Fibroblast of skin of right quadriceps (primary cell): ENCODE measurements at places on chromosomes 12 and 14.

GRCh38 chr14:81303258-81303935 is 82.6 kb upstream of the GTF2A1 start:
- no peak for DNase-seq

- no peak for DNase-seq
Measured at GRCh38 chr14:74401504-74402241, 24.3 kb downstream of the SYNDIG1L start.

GRCh38 chr12:61654698-61655097 is 605.5 kb upstream of the USP15 start:
- no peak for DNase-seq

- peak; percentile 50 for DNase-seq
Measured at GRCh38 chr14:105419195-105420091, at the start of gene MTA1. TSS of gene MTA1 (plus strand) at chr14:105419827. CDS start at chr14:105420036, 209 bp downstream.

DNA sequence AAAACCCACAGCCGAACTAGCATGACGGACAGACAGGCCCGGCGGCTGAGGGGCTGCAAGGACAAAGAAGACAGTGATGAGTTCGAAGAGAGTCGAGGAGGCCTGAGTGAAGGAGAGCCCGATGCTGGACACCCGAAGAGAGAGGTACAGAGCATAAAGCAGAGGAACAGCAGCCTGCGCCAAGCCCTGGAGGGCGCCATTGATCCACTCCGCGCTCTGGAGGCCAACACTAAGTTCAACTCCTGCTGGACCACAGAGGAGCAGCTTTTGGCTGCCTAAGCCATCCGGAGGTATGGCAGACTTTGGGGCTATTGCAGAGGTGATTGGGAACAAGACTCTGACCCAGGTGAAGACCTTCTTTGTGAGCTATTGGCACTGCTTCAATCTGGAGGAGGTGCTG is 7.8 kb upstream of the PLXNC1 start:
- DNase-seq: no peak

DNA sequence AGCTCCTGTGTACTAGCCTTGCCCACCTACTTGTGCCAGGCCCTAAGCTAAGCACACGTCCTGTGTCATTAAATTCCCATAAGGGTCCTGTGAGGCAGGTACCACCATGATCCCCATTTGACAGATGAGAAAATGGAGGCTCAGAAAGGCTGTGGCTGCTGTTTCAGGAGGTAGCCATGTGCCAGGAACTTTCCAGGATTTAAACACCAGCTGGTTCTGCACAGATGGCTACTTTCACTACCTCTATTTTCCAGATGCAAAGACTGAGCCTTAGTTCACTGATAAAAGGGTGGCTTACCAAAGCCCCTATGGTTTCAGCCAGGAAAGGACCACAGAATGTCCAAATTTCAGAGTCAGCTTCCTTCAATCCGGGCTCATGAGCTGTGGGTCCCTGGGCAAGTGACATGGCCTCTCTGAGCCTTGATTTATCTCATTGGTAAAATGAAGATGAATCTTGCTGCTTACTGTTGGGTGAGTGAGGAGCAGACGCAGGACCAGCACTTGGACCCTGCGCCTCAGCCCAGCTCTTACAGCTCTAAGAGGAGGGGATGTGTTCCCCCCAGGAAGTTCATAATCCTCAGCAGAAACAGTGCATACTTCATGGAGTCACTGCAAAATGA is 23.5 kb downstream of the CMKLR1 start:
- DNase-seq: no peak

GRCh38 chr14:62854951-62855350 is 190.3 kb downstream of the KCNH5 start:
- no peak for DNase-seq

DNA sequence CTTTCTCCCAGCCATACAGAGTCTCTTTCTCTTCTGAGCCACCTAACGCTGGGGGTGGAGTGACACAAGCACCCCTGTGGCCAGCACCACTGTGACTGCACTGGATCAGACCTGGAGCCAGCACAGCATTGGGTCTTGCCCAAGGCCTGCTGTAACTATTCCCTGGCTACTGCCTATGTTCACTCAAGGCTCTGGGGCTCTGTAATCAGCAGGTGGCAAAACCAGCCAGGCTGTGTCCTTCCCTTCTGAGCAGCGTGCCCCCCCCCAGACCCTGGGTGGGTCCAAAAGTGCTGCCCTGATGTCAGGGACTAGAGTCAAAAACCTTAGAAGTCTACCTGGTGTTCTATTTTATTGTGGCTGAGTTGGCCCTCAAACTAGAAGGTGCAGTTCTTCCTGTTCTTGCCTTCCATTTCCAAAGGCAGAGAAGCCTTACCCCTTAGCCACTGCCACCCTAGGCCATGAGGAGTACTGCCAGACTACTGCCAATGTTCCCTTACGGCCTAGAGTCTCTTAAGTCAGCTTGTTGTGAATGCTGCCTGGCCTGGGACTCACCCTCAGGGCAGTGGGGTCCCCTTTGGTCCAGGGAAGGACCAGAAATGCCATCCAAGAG is 49.9 kb downstream of the PELI2 start:
- no peak for DNase-seq

DNA sequence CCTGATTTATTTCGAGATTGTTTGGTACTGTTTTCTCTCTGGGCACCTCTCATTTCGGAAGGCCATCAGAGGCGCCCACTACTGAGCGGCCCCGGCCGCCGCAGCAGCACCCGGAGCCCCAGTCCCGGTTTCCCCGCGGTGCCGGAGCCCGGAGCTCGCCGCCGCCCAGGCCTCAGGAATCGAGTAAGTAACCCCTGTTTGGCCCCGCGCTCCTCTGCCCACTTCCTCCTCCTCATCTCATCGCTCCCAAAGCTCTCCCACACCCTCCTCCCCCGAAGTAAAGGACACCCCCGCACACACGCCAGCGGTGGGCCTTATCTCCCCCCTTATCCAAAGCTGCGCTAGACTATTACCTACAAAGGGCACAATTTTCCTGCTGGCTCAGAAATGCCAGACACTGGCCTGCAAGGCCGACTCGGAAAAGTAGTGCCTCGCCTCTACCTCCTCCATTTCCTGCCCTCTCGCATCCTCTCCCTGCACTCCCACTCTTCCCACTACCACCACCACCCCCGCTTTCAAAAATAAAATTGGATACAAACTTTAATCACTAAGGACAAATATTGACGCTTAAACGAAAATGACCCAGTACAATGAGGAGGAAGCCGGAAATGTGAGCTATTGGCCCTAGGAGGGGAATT is 637 bp upstream of the FOXG1 start:
- peak; percentile 17 for DNase-seq

DNA sequence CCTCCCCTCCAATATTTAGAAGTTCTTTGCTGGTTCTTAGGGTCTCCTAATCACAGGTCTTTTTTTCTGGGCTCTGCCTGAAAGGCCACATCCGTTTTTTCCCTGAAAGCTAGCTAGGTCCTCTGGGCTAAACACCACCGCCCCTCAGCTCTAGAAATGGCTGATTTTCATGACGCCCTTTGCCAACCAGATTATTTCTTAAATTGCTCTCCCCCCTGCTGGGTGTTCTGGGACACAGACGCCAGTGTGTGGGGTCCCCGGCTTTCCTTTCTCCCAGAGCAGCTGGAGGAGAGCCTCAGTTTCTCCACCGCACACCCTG is 45.3 kb upstream of the ATP23 start:
- peak; percentile 63 for DNase-seq

DNA sequence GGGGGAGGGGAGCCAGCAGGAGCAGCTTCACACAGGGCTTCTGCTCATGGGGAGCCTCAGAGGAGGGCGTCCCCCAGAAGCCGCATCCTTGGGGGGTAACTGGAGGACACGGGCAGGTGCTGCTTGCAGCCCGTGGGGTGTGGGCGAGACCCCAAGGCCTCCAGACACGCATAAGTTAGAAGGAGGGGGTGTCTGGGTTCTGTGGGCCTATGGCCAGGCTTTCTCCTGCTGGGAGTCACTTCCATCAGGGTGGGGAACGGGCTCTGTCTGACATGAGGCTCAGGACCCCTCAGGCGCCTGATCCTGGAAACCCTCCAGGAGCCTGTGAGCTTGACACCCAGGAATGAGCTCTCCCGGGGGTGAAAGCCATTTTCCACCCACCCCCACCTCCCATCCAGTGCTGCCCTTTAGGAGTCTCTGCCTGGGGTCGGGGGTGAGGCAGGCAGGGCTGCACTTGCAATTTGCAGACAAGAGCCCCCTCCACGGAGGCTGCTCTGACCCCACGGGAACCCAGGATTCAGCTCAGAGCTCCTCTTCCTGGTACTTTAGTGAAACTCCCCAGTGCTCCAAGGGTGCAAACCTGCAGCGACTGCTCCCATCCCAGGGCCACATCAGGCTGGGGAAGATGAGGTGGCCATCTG is 325.7 kb downstream of the ADGRD1 start:
- DNase-seq: no peak

- DNase-seq: peak; percentile 57
Measured at GRCh38 chr12:58916161-58916621, 4.1 kb downstream of the LRIG3 start.

DNA sequence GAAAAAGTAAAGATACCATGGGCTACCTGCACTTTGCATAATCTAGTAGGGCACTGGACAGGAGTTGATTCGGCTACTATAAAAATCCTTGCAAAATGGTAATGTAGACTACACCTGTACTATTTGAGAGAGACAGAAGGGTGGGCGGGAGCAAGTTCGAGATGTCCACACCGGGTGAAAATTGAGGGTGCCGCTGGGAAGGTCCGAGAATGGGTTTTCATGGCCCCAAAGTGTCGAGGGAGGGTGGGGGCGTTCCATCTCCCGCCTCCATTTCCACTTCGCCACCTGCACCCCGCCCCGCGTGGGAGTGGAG is 648 bp downstream of the SNX6 start:
- no peak for DNase-seq

GRCh38 chr12:67193704-67194103 is 75.5 kb upstream of the CAND1 start:
- DNase-seq: peak; percentile 30

GRCh38 chr12:121766290-121767039 is 27.0 kb downstream of the RHOF start:
- no peak for DNase-seq

- no peak for DNase-seq
Measured at GRCh38 chr12:57770734-57771133, 1.2 kb downstream of the METTL1 start.

GRCh38 chr12:28237423-28237822 is 47.2 kb downstream of the CCDC91 start:
- DNase-seq: no peak

- peak; percentile 43 for DNase-seq
Measured at GRCh38 chr12:76462668-76463224, 96.8 kb downstream of the OSBPL8 start.

DNA sequence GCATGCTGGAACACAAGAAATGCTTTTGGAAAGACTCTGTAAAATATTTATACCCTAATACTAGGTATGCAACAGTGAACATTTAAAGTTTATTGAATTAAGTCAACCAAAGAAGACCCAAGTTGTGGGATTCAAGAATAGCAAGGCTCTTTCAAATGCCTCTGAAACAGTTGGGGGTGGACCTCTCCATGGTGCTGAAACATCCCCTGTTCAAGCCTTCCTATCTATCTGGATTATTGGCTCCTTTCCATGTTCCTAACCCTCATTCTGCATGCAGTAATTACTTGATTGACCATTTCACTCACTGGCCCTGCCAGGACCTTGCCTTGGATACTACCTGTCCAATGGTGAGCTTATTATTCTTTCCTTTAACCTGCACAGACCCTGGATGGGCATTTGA is 349.7 kb downstream of the NRXN3 start:
- DNase-seq: peak; percentile 9

DNA sequence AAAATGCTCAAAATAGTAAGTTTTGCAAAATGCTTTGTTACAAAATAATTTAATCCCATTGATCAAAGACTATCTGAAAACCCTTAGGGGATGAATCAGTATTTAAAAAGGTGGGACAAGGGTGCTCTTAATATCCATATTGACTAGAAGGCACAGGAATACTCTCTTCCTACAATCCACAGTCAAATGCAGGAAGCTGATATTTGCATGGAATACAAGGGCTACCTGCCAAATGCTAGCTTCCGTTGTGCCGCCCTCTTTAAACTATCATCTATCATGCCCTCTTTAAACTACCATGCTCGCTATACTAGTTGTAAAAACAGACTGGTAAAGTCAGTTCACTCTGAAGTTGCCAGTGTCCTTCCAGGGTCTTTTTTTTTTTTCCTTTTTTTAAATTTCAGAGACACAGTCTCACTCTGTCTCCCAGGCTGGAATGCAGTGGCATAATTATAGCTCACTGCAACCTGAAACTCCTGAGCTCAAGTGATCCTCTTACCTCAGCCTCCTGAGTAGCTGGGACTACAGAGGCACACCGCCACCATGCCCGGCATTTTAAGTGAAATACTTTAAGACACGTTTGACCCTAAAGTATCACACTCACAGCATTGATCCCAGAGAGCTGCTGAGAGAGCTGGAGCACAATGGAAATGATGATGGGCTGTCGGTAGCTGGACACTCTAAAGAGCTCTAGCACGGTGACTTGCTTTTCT is 6.7 kb downstream of the SLC2A3 start:
- DNase-seq: no peak

DNA sequence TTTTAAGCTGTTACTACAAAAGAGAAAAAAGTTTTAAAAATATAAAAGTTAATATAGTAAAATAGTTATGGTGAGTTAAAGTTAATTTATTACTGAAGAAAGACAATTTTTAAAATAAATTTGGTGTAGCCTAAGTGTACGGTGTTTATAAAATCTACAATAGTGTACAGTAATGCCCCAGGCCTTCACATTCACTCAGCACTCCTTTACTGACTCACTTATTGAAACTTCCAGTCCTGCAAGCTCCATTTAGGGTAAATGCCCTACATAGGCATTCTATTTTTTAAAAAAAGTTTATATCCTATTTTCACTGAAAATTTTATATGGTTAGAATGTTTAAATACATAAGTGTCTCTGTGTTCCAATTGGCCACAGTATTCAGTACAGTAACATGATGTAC is 769.5 kb upstream of the NOVA1 start:
- no peak for DNase-seq

DNA sequence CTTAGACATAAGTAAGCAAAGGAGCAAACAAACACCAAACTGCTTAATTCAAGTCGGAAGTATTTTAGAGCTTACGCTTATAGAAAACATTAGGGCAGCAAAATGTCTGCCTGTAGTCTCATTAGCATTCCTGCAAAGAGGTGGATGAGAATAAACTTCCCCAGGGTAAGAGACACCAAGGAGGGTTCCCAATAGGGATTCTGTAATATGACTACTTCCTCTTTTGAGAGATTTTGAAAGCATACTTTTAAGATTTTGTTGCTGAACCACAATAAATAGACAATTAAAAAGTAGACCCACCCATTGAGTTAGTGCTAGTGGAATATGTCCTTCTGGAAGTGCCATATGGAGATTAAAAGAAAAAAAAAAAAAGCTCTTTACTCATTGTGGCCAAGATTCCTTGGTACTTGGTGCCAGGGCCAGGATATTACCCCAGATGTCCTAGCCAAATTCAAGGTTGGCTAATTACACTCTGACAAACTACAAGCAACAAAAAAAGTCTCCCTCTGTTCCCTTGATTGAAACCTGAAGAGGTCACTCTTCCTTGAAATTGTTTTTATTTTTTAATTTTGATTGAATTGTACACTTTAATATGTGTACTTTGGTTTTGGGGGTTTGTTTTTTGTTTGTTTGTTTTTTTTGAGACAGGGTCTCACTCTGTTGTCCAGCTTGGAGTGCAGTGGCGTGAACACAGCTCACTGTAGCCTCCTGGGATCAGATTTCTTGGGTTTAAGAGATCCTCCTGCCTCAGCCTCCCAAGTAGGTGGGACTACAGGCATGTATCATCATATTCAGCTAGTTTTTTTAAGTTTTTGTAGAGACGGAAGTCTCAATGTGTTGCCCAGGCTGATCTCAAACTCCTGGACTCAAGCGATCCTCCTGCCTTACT is 8.7 kb downstream of the CLIP1 start:
- DNase-seq: no peak
